ENCODE measurements at places on chromosomes 4 and X.

DNA sequence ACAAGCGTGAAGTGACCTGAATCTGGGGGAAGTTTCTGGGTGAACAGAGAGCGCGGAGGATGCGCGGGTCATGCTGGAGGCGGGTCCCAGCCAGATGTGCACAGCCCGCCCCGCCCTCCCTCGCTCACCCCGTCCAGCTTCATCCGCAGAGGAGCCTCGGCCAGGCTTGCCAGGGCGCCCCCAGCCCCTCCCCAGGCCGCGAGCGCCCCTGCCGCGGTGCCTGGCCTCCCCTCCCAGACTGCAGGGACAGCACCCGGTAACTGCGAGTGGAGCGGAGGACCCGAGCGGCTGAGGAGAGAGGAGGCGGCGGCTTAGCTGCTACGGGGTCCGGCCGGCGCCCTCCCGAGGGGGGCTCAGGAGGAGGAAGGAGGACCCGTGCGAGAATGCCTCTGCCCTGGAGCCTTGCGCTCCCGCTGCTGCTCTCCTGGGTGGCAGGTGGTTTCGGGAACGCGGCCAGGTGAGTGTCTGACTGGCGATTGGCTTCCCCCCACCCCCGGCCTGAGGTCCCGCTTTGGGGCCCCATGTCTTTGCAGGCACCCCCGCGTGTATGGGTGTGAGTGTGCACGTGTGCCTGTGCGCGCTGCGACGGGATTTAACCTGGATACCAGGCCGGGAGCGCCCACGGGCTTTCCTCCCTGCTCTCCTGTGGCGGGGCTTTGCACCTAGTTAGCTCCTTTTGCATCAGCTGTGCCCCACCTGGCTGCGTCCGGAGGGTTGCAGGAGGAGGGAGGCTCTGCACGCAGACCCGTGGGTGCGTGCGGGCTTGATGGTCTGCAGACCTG is at the start of gene EGFL6:
EGFL6 (plus strand) TSS at position 123 of the 782 bp plus-strand sequence; CDS start at position 384, 261 bp downstream.
- no peak for DNase-seq

DNA sequence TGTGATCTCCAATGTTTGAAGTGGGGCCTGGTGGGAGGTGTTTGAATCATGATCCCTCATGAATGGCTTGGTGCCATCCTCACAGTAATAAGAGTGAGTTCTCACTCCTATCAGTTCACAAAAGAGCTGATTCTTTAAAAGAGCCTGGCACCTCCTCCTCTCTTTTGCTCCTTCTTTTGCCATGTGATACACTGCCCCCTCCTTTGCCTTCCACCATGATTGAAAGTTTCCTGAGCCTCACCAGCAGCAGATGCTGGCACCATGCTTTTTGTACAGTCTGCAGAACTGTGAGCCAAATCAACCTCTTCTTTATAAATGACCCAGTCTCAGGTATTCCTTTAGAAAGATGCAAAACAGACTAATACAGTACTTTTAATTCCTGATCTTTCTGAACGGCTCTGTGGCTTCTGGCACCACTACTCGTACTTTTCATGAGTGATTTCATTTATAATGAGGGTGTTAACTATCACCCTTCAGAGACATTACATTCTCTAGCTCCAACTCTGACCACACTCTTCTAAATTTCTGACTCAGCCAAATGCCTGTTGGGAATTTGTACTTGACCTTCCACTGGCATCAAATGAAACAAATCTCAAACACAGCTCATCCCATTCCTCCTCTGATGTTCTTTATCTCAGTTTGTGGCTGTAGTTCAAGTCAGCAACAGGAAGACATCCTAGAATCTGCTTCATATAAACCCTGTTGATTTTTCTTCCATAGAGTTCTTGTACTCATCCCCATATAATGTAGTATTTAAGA is 4.2 kb downstream of the UFSP2 start:
- no peak for DNase-seq

GRCh38 chr4:112082954-112083586 is 62.2 kb upstream of the FAM241A start:
- no peak for DNase-seq

DNA sequence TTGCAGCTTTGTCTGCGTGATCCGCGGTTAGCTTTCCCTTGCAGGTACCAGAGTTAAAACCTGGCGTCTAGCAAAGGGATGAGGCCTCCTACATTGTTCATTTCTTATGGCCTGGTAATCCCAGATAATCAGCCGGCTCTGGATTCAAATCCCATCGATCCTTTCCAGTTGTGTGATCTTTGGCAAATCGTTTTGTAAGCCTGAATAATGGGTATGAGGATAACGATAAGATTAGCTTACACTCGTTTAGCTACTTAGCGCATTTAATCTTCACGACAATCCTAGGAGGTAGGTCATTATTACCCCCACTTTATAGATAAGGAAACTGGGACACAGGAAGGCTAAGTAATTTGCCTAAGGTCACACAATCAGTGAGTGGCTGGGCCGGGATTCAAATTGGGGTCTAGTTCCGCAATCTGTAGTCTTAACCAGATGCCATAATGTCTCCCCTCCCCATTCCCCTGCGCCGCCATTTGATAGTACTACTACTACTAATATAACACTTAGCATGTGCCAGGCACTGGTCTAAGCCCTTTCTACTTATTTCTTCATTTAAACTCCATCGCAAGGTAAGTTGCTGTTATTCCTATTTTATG is 1.7 kb upstream of the UBA1 start:
- DNase-seq: no peak

DNA sequence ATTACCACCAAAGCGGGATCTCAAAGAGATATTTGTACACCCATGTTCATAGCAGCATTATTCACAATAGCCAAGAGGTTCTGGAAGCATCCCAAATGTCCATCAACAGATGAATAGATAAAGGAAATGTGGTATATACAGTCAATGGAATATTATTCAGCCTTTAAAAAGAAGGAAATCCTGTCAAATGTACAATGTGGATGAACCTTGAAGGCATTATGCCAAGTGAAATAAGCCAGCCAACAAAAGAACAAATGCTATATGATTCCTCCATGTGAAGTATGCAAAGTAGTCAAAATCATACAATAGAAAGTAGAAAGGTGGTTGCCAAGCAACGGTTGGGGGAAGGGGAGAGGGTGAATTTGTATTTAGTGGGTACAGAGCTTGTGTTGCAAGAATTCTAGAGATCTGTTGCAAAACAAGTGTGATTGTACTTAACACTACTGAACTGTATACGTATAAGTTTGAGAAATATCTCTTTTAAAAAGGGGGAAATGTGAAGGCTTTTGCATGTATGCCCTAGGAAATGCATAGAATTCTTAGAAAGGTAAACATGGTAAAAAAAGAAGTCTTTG is 5.0 kb upstream of the ZRSR2 start:
- DNase-seq: no peak

Data from stimulated activated CD4-positive, alpha-beta T cell treated with anti-CD3 and anti-CD28 coated beads, TNF-alpha, amount 100 ng/mL, for 1 hour (primary cell).